ENCODE measurements at places on chromosomes 3 and 15. TPM values are rescaled to one million over a fixed set of nuclear protein-coding genes. Genes with fewer than 3 reads are reported as not detected.

CD80 gene
- total RNA-seq, result not detected

RTP3 gene
- total RNA-seq, result not detected

CYP11A1 gene
- total RNA-seq, result 11.8 TPM

EIF4G1 gene
- 462 TPM for total RNA-seq

CHRM5 gene
- total RNA-seq, result not detected

MUC4 gene
- total RNA-seq, result 11.1 TPM

ITIH4 gene
- total RNA-seq, result 0.22 TPM

AADACL2 gene
- 0.18 TPM for total RNA-seq

SI gene
- total RNA-seq, result not detected

PRSS50 gene
- 0.19 TPM for total RNA-seq

A4GNT gene
- total RNA-seq, result not detected

PLA2G4D gene
- 0.19 TPM for total RNA-seq

LMLN gene
- 3.5 TPM for total RNA-seq
